ENCODE measurements at places on chromosomes 13 and 19.

DNA sequence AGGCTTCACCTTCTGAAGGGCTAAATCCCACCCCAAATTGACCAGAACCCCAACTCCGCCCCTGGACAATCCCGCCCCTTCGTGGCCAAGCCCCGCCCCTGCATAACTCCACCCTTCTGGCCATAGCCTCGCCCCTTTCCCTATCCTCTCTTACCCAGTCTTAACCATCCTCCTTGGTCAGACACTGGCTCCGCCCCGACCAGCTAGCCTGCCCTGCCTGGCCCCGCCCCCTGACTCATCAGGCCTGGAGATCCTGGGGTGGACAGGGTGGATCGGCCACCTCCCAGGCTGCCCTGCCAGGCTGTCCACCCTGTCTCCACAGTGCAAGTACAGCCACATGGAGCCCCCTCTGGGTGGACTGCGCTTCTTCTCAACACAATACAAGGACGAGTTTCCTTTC is 8.0 kb upstream of the ZNF358 start:
- DNase-seq, result no peak

DNA sequence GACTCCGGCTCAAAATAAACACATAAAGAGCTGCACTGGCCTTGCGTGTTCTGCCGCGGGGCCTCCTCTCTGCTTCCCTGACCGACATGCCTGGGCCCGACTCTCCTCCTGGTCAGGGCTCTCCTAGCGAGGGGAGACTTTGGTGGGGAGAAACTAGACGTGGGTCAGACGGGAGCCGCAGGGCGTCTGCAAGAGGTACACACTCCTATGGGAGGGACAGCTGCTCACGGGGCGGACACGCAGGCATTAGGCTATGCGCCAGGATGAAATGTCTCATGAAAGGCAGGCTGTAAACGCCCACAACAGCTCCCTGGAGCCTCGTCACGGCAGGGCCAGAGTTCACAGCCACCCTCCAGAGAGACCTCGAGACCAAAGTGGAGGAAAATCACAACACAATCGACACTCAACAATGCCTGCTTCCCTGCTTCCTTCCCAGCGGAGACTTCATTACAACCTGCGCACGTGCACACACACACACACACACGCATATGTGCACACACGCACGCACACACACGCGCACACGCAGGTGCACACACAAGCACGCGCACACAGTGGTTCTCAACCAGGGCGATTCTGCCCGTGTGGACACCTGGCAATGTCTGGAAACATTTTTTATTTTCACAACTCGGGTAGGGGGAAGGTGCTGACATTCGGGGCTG is 5.8 kb downstream of the SLC39A3 start:
- DNase-seq, result no peak

- no peak for DNase-seq
Measured at GRCh38 chr13:73119612-73120011, 60.8 kb downstream of the KLF5 start.

GRCh38 chr19:13537454-13537853 is 31.2 kb upstream of the CACNA1A start:
- no peak for DNase-seq

DNA sequence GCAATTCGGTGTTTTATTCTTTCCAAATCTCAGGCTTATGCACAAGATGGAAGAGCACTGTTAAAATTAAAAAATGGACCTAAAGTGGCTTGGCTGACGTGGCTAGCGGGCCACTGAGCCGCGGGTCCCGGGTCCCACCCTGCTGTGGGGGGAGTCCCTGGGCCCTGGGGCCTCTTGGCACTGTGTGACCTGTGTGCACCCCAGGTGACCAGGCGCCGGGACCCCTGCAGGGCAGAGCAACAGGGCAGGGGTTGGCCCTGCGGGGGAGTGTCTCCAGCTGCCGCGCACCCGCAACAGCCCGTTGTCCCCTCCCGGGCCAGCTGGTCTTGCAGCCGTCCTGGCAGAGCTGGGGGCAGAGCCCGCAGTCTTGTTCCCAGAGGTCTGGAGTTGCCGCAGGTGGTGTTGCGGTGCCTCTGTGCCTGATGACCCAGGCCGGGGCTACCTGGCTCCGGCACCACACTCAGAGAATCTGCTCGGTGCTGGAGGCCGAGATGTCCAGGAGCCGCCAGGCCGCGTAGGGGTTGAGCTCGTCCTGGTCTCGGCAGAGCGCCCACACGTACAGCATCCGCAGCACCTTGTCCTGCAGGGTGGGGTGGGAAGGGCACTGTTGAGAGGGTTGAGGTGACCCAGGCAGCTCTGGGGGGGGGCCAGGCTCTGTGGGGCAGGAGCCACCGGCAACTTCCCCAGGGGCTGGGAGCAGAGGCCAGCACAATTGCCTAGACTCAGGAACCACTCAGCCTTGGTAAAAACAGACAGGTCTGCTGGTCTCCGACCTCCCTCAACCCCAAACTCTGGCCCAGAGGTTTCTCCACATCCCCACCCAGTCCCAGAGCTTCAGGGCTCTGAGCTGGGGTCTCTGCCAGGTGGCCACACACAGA is 1.0 kb upstream of the CTXN1 start:
- no peak for DNase-seq

DNA sequence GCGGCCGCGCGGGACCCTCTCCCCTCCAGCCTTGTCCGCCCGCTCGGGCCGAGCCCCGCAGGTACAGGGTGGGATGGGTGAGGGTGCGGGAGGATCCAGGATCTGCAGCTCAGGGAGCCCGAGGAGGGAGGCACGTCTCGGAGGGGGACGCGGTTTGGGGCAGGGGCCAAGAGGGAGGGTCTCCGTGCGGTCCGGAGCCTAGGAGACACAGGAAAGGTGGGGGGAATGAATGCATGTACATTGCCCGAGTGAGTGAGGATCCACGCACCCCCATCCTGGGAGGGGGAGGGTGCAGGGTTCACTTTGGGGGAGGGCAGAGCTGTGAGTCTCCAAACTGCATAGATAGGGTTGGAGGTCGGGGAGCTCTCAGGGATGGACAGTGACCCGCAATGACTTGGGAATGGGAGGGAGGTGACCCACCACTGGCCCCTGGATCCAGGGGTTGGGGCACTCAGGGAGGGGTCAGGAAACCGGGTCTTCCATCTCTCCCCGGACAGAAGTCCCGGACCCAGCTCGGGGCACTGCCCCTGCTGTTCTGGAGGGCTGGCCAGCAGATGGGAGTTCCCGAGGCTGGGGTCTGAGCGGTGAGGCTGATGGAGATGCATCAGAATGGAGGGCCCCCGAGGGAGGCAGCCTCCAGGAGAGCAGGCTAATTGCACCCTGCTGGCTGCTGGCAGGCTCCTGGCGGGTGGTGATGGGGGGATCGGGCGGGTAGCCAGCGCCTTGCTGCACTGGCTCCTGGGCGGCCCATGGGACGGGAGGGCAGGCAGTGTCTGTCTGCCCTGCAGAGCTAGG is 547 bp downstream of the KCNN1 start:
- DNase-seq, result no peak

DNA sequence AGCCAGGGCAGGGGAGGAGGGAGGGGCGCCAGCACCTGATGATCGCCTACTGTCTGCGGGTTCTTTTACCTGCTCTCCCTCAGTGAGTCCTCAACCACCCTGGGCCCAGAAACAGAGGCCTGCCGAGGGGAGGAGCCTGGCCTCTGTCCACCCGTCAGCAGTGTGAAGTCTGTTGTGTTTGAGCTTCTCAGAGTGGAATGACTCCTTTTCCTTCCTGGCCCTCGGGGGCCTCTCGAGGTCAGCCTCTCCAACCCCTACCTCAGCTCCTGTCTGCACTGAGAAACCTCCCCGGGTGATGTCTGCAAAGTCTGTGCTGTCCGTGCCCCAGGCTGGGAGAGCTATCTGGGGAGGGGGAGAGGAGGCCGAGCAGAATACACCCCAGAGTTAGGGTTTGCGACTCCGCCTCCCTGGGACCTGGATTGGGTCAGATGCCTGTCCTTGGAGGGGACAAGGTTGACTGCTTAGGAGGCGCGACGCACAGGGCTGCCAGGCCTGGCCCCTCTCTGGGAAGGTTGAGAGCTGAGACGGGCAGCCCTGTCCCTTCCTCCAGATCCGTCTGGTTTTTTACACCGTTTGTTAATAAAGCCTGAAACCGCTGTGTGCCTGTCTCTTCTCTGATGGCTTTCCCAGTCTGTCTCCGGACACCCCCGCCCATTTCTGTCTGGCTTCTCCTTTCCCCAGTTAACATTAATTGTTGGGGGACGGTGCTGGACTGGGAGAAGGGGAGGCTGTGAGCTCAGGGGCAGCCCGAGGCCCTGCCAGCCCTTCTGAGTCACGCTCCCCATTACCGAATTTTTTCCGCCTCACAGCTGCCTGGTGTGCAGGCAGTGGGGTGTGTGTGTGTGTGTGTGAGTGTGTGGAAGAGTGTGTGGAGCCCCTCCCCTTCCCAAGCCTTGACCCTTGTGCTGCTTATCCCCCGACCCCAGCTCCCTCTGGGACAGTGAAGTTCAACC is 989 bp upstream of the SSC5D start:
- no peak for DNase-seq

DNA sequence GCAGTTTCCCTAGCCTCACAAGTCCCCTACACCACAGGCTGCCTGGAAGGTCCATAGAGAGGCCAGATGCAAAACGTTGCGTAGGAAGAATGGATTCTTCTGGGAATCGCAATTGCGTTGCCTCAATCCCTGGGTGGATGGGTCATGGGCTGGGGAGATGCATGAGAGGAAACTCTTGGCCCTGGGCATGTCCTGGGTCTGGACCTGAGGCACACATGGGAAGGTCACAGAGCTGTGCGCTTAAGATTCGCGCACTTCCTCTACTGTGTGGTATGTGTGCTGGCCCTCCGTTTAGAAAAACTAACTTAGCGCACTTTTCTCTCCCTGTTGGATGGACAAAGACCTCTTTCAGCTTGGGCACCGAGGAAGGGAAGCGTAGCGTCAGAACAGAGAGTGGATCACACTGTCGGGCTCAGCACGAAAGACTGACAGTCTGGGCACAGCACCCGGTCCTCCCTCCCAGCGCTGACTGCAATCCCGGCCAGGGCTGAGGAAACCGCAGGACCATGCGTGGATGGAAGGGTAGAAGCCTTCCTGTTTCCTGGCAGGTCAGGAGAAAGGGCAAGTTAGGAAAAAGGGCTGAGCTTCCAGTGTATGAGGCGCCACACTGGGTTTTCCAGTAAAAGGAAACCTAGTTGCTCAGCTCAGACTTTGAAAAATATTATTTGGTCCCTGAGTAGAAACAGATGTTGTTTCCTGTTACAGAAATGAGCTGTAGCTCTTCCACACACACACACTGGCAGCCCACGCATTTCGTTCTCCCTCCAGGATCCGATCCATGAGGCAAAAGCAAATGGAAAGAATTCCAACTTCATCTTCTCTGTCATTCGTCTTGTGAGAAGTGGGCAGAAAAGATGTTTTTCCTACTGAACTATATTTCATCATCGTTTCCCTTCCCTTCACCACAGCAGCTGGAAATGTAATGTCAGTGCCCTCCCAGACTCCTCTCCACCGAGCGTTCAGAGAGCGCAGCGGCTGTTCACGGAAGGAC is 86.0 kb downstream of the ING1 start:
- no peak for DNase-seq

DNA sequence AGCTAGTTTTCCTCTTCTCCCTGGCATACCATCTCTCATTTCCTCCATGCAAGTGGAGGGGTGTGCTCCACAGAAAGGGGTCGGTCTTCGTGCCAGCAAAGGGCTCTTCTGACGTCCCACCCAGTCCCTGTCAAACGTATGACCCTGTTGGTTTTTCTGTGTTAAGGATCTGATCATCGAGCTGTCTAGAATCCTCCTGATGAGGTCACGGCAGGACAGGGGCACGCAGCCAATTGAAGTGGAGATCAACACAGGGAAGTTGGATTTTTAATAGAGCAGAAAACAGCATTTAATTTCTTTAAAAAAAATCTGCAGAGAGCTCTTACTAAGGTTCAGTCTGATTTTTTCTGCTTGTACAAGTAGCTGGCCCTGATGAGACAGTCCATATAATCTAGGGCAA is 339.4 kb downstream of the TEX29 start:
- no peak for DNase-seq

DNA sequence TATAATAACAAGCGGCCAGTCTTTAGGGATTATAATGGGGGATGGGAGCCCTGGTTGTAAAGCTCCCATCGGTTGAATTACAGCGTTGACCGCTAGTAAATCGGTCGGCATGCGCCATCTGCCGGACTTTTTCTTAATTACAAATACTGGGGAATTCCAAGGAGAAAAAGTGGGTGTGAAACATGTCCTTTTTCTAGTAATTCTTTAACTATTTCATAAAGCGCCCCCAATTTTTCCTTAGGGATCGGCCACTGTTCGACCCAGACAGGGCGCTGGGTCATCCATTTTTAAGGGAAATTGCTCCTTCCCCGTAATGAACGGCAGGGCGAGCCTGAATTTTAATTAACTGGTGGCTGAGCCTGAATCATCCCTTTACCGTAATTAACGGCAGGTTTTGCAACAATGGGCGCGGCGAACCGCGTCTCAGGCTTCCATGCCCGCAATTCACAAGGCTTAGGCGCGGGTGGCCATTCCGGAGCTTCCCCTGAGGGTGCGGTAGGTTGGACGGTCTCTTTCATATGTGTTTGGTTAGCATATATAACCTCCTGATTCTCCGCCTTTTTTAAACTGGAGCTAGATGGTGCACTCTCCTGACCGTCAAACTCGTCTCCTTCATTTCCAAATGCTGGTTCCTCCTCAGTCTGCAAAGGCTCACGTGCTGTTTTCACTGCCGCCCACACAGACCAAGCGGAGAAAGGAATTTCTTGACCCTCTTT is 30.2 kb upstream of the EVI5L start:
- DNase-seq, result no peak

Data from esophagus squamous epithelium (tissue), 5 donors.